ENCODE measurements at places on chromosomes 16 and 17. TPM values are rescaled to one million over a fixed set of nuclear protein-coding genes. Genes with fewer than 3 reads are reported as not detected.

- DNase-seq: no peak
Measured at GRCh38 chr17:57121308-57122042, 36.4 kb downstream of the AKAP1 start.

- DNase-seq: no peak
Measured at GRCh38 chr17:29412780-29413565, 22.8 kb downstream of the TAOK1 start.

DNA sequence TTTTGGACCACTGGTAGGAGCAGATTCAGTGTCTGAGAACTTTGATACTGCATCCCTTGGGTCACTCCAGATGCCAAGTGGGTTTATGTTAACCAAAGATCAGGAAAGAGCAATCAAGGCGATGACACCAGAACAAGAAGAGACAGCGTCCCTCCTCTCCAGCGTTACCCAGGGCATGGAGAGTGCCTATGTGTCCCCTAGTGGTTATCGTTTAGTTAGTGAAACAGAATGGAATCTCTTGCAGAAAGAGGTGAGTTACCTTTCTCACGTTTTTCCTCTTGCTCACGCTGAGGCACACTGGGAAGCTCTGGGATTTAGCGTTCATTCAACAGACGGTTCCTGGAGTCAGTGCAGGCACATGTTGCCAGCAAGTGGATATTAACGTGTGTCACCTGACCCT is 58.0 kb downstream of the NUP88 start:
- no peak for DNase-seq

Gene CDRT15
- total RNA-seq: not detected

Gene AKTIP
- total RNA-seq: 22.9 TPM

- DNase-seq: peak; percentile 48
Measured at GRCh38 chr16:23148513-23149266, 562 bp downstream of the USP31 start.

Data from activated T-cell treated with anti-CD3 and anti-CD28 coated beads, Interleukin-2, amount 50 U/mL, for 4 hours (primary cell).